Stimulated activated effector memory CD8-positive, alpha-beta T cell treated with anti-CD3 and anti-CD28 coated beads, Interleukin-12 subunit alpha, Interleukin-12 subunit beta, amount 100 ng/mL, for 72 hours (primary cell): ENCODE measurements at places on chromosomes 3 and 15.

DNA sequence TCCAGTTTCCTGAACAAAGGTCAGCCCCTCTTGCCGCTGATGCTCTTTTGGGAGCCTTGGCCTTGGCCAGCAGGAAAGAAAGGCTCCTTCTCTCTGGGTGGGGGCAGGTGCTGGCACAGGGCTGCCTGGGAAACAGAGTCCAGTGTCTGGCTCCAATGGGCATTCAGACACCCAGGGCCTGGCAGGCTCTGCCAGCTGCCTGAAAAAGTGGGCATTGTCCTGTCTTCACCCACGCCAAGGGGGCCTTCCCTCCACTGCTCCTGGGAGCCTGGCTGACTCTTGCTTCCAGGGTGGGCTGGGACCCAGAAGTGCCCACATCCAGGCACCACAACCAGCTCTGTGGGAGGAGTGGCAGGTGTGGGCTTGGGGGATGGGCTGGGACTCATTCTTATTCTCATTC lies 62.7 kb downstream of the RHCG start:
- DNase-seq = no peak

- peak; percentile 84 for DNase-seq
Observed at GRCh38 chr15:74291101-74292071, 55.3 kb downstream of the CCDC33 start.

DNA sequence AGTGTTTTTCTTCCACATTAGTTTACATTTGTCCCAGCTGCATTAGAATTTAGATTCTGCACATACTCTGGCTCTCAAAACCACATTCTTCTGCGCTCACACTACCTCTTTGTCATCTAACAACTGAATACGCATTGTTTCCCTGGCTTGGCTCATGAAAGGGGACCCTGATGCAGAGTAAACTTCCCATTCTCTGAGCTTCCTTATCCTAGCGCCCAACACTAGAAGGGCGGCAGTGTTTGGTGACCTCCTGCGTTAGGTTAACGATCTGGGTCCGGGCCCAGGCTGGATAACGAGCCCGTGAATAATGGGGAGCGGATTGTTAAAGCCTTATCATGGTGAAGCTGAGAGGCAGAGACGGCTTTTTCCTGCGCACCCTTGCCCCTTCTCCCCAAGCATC lies 63.9 kb downstream of the ETV5 start:
- no peak for DNase-seq

DNA sequence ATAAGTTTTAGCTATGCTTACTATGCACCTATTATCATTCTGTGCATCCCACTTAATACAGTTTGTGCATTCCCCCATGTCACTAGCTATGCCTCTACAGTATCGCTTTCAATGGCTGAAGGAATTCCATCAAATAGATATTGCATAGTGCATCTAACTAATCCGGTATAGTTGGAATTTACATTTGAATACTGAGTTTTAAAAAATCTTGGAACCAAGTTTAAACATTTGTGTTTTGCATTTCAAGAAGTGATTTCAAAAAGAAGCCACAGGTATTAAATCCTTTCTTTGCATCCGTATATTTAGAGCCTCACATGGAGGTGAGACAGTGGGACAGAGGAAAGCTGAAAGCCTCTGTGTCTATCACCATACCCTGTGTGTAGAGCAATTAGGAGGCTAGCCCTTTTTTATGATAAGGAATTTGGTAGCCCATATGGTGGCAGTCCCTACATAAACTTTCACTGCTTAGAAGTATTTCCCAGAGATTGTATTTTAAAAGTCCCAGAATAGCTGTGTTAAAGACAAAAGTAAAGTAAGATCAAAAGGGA lies 960.2 kb upstream of the CFAP20DC start:
- DNase-seq = no peak

- no peak for DNase-seq
Observed at GRCh38 chr3:71072287-71072686, 511.2 kb downstream of the FOXP1 start.

GRCh38 chr3:117003501-117003900 lies 293.9 kb downstream of the TUSC7 start:
- DNase-seq = no peak

DNA sequence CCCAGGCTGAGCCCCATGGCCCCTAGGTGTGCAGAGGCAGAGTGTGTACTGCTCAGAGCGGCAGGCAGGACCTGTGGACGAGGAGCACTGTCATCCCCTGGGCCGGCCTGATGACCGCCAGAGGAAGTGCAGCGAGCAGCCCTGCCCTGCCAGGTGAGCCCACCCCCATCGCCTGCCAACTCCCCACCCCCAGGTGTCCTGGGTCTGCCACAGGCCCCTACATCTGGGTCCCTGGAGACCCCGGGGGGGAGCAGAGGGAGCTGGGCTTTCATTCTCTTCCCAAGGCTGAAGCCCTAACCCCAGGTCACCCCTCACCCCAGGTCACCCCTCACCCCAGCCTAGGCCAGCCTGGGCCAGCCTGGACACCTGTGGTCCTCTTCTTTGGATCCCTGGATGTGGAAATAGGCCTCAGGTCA lies 93.1 kb downstream of the TBC1D2B start:
- DNase-seq = no peak

DNA sequence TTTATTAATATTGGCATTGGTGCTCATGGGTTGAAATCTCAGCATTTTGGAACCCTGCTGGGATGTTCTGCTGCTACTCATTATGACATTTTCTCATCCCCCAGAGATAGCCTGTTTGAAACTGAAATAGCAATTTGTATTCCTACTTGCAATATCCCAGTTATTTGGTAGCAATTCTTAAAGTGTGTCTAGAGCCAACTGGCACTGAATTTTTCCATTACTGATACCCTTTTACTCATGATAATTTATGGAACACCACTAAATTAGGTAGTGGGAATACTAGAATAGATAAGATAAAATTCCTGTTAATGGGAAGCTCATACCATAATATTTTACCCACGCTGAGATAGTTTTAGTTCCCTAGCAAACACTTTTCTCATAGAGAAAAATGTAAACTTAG lies 309.3 kb downstream of the SV2B start:
- DNase-seq = no peak

DNA sequence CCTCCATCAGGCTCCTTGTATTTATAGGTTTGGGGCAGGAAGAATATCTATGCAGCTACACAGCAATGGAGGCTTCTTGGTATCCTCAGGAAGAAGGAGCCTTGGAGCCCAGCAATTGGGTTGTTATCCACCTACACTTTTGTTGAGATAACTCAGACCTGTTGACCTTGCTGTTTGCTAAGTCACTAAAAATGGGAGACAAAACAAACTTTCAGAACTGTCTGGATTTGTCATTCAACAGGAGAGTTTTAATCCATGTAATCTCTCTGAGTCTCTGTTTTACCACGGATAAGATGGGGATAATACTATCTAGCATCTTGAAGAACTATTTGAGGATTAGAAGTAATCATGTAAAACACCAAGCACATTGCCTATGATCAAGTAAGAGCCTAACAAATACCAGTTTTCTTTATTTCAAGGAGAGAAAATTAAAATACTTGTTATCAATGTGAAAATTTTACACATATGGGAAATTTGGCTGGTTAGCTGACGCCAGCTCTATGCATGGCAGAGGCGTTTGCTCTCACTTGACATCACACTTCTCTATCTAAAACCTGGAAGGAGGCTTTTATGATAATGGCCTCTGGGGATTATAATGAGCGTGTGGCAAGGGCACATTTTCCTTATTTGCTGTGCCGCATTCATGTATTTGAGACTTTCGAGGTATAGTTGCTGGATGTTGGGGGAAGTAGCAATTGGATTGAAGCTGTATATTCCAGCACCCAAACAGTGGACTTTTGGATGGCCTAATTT lies 215.6 kb downstream of the PDCD6IP start:
- DNase-seq = no peak

DNA sequence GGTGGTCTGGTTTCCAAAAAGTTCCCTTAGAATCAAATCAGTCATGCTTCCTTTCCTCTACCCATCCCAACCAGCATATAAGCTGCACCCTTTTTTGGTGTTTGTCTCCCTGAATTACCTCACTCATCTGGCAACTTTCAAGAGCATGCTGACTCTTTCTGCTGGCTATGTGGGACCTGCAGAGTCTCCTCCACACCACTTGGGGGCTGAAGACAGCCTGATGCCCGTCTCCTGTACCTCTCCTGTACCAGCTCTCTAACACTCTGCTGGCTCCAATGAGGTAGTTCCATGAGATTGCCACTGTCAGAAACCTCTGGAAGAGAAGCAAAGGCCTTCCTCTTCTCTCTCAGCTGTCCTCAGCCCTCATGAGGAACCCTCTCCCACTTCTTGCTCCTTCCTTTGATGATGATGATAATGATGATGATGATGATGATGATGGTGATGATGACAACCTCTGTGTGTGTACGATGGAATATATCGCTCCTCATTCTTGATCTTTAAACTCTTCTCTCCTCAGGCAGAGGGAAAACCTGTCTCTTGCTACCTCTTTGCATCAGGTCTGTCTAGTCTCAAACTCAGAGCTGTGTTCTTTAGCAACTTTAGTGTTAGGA lies 257.5 kb downstream of the ZNF621 start:
- no peak for DNase-seq

DNA sequence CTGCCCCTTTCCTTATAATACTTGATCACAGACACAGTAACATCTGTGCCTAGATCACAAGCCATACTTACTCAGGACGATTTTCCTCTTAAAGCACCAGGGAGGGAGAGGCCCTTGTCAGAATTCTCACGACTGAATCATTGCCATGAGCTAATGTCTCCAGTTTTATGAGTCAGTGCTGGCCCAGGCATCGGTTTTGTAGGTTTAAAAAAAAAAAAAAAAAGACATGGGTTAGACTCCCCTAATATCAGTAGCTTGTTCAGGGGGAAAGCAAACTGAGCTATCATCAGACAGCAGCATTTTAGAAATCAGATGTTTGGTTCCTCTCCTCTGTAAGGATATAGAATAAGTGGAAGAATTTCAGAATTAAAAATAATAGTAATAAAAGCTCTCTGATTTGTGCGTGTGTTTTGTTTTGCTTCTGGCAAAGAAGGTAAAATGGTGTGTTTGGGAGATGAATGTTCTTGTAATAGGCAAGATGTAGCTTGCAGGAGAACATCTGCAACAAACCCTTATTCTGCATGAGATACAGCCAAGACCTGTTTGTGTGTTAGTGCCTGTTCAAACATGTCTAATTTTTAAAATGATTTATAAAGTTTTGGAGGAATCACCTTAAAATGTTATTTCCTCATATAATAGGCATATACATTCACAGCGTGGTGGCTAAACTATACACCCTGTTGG lies 193.6 kb downstream of the TP63 start:
- no peak for DNase-seq

DNA sequence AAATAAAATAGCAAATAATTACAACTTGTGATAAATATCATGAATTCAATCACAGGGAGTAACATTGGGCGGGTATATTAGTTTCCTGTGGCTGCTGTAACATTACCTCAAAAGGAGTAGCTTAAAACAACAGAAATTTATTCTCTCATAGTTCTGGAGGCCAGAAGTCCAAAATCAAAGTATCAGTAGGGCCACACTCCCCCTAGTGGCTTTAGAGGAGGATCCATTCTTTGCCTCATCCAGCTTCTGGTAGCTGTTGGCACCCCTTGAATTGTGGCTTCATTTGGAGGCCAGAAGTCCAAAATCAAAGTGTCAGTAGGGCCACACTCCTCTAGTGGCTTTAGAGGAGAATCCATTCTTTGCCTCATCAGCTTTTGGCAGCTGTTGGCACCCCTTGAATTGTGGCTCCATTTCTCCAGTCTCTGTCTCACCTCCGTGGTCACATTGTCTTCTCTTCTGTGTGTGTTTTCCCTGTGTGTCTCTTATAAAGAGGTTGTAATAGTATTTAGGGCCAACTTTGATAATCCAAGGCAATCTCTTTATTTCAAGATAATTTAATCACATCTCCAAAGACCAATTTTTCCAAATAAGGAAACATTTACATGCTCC lies 3.1 kb upstream of the CFAP20DC start:
- DNase-seq = no peak

- no peak for DNase-seq
Observed at GRCh38 chr3:114274929-114275328, 18.9 kb upstream of the TIGIT start.
